Neural crest cell (in vitro differentiated cells): ENCODE measurements at places on chromosomes 7 and 10.

DNA sequence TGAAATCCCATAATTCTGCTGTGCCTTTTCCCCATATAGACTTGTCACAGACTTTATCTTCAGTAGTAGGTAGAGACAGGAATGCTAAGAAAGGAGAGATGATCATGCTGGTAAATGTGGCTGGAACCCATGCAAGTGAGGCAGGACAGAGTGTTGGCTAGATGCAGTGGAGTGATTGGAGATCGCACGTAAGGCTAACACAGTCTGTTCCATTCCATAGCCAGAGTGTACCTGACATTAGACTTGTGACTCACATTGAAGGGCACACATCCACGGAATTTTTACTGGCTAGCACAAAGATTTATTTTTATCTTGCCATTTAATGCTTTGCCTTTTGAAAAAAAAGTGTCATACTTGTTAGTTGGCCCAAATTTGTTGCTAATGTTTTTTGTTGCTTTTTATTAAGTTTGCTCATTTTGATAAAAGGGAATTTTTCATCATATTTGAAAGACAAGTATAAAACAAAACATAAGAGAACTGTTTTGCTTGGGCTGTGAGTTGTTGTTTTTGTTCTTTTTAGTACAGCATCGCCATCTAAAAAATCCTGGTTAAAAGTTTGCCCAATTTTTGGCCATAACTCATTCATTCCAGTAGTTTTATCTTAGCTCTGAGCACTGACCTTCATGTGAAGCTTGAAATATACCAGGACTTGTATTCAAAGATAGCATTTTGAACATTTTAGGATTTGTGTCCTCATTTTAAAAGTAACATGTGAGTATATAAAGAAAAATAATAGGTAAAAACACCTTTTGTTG is 81.0 kb downstream of the CPED1 start:
- DNase-seq: no peak

DNA sequence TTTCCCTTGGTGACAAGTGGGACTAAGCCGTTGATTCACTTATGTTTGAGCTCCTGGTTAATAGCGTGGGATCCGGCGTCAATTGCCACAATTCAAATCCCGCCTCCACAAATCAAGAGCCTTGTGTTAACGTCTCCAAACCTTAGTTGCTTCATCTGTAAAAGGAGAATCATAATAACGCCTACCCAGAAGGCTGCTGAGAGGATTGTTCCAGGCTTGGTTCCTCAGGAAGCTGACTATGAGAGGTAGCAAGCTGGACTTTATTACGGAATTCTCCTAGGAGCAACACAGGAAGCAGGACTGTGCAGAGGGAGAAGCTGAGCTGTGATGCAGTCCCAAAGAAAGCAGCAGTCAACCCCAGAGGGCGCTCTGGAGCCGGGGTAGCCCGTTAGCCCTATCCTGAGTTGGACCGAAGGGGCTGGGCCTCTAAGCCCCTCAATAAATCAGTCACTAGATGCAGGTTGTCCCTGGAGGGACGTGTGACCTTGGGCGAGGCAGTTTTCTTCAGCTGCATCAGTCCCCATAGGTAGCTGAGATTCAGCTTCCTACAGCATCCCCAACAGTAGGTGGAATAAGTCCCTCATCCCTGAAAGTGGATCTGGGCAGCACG is 6.9 kb upstream of the BAG3 start:
- peak; percentile 14 for DNase-seq

- DNase-seq: no peak
These were observed 76.7 kb downstream of the SKAP2 start for GRCh38 chr7:26787701-26788100.

DNA sequence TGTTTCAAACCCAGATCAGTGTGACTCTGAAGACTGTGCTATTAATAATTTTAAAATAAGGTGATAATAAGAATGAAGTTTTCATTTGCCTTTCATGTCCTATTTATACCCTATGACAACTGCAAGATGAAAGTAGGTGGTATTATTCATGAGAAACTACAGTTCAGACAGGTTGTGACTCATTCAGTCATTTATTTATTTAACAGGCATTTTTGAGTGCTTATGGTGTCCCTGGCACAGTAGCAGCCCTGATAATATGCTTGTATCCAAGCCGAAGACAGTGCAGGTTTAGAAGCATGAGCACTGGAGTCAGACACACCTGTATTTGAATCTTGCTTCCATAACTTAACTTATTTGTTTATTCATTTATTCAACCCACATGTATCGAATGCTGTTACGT is 87.1 kb downstream of the FZD1 start:
- DNase-seq: no peak

GRCh38 chr10:126087796-126088505 is 191.6 kb downstream of the FANK1 start:
- DNase-seq: no peak

DNA sequence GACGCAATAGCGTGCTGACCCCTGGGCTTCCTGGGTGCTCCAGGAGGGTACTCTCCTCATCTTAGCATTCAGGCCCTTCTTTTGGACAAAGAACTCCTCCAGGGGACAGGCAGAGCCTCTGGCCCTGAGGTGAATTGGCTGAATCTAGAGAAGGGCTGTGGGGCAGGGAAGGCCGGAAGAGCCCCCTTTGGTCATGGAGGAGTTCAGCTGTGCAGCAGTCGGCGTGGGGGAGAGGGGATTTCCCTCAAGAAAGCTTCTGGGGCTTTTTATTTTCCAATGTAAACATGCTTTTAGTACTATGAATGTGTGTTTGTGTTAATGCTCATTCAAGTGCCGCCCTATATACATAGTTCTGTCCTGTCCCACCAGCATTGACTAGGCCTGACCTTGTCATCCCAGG is 38.8 kb downstream of the FIGNL1 start:
- DNase-seq: no peak

GRCh38 chr10:120011359-120012130 is 119.0 kb downstream of the SEC23IP start:
- DNase-seq: no peak

GRCh38 chr7:32330602-32331001 is 159.6 kb downstream of the LSM5 start:
- DNase-seq: no peak

DNA sequence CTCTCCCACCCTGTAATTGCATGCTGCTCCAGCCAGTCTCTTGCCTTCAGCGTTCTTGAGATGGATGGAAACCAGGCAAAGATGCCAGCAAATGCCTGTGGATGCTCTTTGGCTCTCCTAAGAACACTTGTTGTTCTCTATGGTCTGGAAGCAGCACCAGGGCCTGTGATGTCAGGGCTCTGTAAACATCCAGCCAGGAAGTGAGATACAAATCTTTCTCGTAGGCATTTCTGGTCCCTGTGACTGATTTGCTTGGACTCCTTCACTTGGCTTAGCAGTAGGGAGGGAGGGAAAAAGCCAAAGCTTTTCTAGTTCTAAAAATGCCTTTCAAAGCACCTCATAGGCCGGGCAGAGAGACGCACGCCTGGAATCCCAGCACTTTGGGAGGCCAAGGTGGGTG is 201.3 kb downstream of the REEP3 start:
- no peak for DNase-seq

- no peak for DNase-seq
These were observed 100.0 kb upstream of the EGR2 start for GRCh38 chr10:62916141-62916603.

- no peak for DNase-seq
These were observed 239.7 kb downstream of the SORCS3 start for GRCh38 chr10:104880624-104881398.

GRCh38 chr7:1188720-1189294 is 28.8 kb upstream of the ZFAND2A start:
- no peak for DNase-seq

- DNase-seq: no peak
These were observed 25.5 kb upstream of the EZH2 start for GRCh38 chr7:148909568-148909967.

GRCh38 chr10:129961157-129961701 is 2.8 kb downstream of the EBF3 start:
- DNase-seq: no peak

- no peak for DNase-seq
These were observed 138.2 kb downstream of the USP6NL start for GRCh38 chr10:11473128-11473760.

DNA sequence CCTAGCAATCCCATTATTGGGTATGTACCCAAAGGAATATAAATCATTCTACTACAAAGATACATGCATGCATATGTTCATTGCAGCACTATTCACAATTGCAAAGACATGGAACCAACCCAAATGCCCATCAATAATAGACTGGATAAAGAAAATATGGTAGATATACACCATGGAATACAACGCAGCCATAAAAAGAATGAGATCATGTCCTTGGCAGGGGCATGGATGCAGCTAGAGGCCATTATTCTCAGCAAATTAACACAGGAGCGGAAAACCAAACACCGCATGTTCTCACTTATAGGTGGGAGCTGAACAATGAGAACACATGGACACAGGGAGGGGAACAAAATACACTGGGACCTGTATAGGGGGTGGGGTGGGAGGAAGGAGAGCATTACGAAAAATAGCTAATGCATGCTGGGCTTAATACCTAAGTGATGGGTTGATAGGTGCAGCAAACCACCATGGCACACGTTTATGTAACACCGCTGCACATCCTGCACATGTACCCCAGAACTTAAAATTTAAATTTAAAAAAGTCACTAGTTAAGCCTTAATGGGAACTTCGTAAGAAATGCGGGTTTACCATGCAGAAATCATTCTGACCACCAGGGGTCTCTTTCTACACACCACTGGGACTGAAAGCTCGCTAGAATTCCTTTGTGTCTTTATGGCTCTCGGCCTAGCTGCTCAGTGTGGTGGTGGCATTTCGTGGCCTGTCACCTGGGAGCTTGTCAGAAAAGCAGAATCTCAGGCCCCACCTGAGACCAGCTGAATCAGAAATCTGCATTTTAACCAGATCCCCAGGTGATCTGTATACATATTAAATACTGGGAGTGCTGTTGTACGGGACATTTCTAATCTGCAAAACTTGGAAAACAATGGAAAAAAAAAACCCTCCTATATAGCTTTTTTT is 9.5 kb downstream of the ANKRD1 start:
- peak; percentile 71 for DNase-seq

DNA sequence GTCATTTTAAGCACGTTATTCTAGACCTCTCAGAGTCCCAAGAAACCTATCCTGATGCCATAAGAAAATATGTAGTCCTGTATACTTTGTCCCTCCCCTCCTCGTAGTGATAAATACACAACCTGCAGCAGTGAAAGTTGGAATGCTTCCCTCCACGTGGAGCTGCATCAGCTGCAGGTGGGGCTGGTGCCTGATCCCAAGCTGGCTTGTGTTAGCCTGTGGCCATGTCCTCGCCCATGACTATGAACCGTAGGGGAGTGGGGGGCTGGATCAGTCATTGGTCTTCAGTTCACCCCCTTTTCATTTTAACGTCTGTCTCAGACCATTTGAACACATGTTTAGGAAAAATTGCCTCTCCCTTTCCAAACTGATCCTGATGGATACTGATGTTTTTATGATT is 171.4 kb upstream of the HABP2 start:
- no peak for DNase-seq

GRCh38 chr7:94396596-94396995 is 1.9 kb downstream of the COL1A2 start:
- DNase-seq: no peak

DNA sequence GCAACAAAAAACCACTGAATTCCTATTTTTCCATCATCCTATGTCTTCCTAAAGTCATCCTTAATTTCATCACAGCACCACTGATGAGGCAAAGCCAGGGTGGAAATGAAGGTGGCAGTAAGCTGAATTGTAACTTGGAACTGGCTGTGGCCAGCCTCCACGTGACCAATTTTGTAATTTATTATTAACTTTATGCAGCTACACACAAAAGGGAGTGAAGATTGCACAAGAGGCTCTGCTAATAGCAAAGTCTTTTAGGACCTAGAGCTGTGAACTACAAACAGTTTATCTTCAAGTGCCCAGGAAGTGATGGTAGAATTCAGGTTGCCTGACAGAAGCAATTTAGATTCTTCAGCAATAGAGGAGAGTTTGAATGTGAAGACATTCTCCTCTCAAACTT is 176.4 kb downstream of the CCDC71L start:
- no peak for DNase-seq

DNA sequence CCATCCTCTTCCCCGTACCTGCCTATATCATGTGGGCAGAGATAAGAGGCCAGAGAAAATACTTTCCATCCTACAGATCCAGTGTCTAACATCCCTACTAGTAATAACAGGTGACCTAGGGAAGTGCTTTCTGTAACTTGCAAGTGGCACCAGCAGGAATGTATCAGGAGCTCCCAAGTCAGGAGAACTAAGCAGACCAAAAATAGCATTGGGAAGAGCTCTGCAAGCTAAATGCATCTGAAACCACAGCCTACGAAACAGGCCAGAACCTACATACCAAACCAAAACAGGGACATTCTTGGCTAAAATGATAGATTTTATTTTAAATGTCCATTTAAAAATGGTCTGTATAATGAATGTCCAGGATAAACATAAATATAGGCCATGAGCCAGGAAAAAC is 680.8 kb downstream of the PHTF2 start:
- no peak for DNase-seq

DNA sequence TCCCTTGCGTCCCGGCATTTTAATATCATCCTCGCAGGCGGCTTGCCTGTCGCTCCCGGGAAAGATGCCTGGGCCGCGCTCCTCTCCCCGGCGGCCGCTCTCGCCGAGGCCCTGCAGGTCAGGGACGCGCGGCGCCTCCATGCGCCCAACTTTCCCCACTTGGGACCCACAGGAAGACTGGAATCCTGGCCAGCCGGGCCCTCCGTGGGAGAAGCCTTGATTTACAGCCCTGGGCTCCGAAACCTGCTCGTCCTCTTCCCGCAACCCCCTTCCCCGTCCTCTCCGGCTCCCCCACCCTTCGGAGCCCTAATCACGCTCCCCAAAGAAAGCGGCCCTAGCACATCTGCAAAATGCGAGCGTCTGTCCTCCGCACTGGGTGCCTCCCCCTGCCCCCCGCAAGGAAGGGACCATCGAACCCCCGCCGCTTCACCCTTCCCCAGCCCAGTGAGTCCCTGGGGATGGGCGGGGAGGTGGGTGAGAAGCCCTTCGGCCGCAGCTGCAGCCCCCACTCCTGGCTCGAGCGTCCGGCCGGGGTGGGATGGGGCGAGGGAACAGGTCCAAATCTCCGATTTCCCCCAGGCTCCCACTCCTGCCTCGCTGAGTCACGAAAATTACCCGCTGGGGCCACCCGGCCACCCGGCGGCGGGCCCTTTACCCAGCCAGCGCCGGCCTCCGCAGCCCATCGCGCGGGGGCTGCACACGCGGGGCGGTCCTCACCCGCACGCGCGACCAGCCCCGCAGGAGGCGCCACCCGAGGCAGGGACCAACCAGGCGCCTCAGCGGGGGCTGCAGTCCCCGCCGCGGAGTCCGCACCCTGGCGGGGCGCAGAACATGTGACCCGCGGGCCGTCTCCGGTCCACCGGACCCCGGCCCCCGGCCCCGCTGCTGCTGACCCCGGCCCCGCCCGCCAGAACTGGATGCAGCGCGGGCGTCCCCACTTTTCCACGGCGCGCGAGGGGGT is 695 bp downstream of the HSPA12A start:
- DNase-seq: no peak

DNA sequence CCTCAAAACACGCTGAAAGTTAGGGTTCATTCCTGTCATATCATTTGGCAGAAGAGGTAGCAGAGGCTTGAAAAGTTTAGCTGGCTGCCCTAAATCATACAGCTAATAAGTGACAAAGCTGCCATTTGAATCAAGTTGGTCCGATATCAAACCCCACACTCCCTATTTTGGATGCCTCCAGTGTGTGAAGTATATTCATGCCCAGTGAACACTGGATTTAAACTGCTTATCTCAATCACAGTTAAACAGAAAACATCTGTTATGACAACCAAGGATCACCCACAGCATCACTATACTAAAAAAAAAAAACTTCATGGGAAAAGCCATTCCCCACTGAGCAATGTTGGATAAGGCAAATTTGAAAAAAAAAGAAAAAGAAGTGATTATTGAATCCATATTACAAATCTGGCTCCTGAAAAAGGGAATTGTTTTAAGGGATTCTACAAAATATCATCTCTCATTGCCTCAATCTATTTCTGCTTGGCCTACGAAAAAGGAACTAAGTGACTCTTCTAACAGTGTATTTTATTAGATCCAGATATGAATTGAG is 48.3 kb downstream of the ABCB1 start:
- no peak for DNase-seq
